GF-D8 (cell line): ENCODE measurements at places on chromosomes 2 and 18.
A peak's percentile ranks its signal among the peaks of the same experiment; 100 is the strongest.

GRCh38 chr2:11411768-11412448, 54.1 kb downstream of the E2F6 start:
- no peak for DNase-seq

DNA sequence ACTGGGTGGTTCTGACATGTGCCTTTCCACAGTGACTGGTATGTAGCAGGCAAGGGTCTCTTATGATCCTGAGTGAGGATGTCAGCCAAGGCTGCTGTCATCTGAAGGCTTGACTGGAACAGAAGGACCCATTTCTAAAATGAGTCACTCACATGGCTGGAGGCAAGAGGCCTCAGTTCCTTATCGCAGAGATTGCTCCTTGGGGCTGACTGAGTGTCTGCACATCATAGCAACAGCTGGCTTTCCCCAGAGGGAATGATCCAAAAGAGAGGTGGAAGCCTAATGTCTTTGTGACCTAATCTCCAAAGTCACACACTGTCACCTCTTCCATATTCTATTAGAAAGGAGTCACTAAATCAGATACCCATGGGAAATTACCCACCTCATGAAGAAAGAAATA, 114.0 kb downstream of the NEDD4L start:
- DNase-seq = no peak

DNA sequence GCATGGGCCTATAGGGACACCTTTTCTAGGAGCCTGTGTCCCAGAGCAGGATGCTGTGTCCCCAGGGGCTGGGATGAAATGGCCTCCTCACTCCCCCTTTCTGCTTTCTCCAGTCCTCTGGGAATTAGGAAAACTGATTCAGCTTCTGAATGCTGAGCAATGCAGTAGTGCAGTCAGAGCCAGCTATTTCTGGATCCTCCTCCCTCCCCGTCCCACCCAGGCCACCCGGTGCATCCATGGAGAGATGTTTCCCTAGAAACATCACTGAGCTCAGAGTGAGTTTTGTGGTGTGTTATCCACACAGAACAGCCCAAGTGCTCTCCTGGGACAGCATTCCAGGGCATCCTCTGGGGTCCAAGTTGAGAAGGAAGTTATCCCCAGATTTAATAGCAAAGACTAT, 125.5 kb downstream of the LOXHD1 start:
- DNase-seq = no peak

GRCh38 chr2:233085037-233085838, 25.1 kb downstream of the INPP5D start:
- no peak for DNase-seq

GRCh38 chr2:113966171-113966570, 76.3 kb downstream of the ACTR3 start:
- DNase-seq = no peak

GRCh38 chr2:106551417-106552130, 64.4 kb downstream of the CD8B2 start:
- DNase-seq = no peak

DNA sequence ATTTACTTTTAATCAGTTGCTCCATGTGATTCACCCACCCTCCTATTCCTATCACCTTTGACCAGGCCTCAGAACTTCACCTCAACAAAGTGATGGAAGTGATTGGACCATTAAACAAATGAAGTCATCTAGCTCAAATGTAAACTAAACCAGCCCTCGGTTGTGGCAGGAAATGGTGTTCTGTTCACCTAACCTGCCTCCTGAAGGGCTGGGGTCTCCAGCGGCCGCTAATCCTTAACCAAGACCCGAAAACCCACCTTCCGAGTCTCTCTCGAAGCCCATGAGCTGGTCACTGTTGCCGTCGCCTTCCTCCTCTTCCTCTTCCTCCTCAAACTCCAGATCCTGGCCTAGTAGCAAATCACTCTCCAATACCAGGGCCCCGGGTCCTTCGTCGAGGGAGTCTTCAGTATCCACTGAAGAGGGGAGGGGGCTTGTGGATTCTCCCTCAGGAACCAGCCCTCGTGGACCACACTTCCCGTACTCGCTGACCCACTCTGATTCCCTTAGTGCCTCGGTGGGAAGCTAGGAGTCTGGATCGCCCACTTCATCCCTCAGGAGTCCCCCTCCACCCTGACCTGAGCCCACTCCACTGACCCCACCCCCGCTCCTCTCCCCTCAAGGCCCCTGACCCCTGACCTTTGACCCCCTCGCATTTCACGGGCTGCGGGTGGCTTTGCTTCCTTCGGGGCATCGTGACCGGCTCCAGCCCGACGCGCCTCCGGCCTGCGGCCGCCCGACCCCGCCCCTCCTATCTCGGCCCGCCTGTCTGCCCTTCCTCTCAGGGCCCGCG, 503 bp downstream of the ZNF513 start:
- DNase-seq = no peak

DNA sequence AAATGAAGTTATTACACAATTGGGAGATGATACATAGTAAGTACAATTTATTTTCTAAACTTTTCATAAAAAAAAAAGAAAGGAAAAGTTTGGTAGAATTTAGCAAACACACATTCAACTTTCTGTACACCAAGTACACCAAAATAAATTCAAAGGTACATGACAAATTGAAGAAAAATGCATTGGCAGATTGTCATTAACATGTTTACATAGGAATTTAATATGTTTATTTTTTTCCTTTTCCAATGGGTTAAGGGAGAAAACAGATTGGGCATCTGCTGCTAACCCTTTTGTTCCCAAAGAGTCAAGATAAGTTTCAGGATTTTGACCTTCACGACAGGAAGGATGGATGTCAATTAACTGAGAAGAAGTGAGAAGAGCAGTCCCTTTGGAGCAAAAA, 620.4 kb downstream of the XIRP2 start:
- DNase-seq = no peak

DNA sequence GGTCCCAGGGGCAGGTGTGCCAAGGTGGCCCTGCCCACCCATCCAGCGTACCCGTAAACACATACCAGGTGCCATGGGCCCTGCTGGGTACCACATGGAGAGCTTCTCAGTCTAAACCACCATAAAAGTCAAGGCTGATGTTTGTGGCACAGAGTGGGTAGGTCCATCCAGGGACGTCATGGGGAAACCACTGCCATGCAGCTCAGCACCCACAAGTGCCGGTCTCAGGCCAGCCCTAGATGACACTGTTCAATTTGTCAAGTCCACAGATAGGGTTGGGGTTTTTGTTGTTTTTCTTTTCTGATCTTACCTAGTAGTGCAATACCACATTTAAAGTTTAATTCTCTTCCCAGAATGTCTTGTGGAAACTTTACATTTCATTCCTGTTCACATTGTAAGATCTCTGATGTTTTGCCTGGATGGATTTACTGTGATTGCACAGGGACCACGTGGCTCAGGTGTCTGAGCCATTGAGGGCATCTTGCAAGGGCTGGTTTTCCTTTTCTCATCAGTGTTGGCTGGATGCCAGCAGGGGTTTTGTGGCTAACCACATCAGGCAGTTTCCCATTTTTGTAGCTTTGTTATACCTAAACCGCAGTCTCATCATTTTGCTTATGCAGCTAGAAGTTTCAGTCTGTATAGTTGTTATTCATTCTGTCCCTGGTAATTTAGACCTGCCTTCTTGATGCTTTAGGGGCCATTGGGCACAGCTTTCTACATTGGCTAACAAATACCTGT, 64.7 kb downstream of the STK25 start:
- peak; percentile 72 for DNase-seq

DNA sequence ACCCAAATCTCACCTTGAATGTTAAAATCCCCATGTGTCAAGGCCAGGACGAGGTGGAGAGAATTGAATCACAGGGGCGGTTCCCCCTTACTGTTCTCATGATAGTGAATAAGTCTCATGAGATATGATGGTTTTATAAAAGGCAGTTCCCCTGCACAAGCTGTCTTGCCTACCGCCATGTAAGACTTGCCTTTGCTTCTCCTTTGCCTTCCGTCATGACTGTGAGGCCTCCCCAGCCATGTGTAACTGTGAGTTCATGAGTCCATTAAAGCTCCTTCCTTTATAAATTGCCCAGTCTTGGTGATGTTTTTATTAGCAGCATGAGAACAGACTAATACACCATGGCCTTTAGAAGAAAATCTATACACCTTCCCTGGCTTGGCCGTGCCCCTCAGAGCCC, 7.4 kb upstream of the MBP start:
- DNase-seq = no peak

DNA sequence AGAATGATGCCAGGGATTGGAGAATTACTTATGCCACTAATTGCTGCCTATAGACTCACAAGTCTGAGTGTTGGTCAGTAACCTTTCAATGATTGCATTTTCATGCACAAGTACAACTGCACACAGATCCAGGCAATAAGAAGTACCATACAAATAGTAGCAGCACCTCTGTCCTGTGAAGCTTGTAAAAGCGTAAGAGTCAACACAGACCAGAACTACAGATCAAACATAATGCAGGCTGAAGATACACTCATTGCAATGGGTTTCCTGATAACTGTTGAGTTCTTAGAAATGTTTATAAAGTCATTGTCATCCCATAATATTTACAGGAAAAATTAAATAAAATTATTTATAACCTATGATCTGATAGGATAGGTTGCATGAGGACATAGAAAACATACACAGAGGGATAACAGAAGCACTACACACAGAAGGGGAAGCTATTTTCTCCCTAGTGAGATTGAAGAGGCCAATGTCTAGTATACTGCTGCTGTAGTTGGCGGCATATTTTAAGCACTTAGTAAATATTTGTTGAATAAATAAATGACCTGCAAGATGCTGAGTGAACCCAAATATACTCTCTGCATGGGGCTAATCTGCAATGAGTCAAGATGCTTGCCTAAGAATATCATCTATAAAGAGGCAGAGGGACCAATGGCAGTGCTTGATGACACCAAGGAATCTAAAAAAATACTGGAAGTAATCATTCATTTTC, 5.7 kb upstream of the PIK3C3 start:
- DNase-seq = no peak

DNA sequence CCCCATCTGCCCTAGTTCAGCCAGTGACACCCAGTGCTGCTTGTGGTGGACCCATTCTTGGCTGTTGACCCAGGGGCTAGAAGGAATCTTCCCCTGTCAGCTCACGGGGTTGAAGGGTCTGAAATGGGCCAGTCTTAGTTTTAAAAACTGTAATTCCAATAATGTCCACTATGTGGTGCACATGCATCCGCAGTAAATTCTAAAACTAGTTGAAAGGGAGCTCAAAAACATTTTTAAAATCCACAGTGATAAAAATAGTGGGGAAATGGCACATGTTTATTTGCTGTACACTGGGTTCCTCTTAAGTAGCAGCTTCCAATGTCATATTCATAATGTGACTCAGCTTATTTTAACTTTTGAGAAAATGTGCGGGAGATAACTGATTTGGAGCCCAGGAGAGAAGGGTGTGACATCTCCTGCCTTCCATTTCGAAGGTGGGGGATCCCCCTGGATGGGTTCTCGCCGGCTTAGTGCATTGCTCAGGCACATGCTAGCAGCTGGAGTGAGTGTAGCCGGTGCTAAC, 32.8 kb downstream of the GRHL1 start:
- DNase-seq = no peak

DNA sequence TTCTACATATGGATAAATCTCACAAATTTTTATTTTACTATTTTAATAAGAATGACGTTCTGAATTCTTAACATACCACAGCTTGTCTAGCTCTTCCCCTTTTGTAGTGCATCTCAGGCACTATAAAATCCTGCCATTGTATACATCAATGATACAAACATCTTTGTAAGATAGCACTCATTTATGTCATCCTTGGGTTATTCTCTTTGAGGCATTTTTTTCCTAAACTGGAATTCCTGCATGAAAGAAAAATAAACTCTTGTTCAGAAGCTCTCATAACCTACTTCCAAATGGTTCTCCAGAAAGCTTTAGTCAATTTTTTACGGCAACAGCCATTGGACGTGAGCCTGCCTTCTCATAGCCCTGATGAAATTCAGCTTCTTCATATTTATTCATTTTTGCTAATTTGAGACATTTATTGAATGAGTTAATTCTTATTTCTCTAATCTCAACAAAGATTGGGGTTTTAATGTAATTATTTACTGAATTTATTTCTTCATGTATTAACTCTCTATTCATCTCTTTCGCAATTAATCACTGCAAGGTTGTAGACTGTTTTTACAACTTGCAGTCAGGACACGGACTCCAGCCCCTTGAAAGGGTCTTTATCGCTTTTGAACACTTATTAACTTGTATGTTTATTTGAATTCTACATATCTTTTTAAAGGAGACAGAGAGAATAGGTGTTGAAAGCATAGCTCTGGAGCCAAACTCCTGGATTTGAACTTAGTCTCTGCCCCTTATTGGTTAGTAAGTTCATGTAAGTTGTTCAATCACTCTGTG, 57.6 kb upstream of the PARD3B start:
- no peak for DNase-seq

- DNase-seq = no peak
These were observed 98.4 kb downstream of the CDK15 start for GRCh38 chr2:201904538-201905420.

DNA sequence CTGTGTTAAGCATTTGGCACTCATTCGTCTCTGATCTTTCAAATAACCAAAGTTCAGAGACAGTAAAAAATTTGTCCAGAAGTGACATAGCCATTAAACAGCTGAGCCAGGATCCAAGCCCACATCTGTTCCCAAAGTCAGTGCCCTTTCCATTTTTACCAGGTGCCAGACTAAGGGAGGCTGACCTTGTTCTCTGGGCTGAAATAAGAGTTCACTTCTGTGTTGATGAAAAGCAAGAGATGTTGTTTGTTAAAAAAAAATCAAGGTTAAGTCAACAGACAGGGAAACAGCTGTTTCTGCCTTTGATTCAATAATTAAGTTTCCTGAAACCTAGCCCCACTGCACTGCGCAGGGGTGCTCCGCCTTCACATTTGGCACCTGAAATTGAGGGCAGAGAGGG, 117.1 kb downstream of the PRKRA start:
- no peak for DNase-seq

DNA sequence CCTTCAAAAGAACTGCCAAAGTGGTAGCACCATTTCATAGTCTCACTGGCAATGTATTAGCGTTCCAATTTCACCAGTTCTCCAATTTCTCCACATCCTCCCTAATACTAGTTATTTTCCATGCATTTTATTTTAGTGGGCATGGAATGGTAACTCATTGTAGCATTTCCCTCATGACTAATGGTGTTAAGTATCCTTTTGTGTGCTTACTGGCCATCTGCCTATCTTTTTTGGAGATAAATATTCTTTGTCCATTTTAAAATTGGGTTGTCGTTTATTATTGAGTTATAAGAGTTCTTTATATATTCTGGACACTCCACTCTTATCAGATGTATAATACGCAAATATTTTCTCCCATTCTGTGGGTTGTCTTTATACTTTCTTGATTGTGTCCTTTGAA, 107.1 kb downstream of the THADA start:
- no peak for DNase-seq

- DNase-seq = no peak
These were observed 2185.6 kb upstream of the CELF4 start for GRCh38 chr18:39751161-39751560.
